ENCODE measurements at places on chromosomes 6 and 20.

GRCh38 chr20:52031563-52032303 lies 159.8 kb downstream of the ZFP64 start:
- DNase-seq: no peak

GRCh38 chr6:161266513-161267230 lies 7.2 kb downstream of the AGPAT4 start:
- DNase-seq: no peak

GRCh38 chr6:158853072-158853879 lies 34.1 kb upstream of the EZR start:
- no peak for DNase-seq

DNA sequence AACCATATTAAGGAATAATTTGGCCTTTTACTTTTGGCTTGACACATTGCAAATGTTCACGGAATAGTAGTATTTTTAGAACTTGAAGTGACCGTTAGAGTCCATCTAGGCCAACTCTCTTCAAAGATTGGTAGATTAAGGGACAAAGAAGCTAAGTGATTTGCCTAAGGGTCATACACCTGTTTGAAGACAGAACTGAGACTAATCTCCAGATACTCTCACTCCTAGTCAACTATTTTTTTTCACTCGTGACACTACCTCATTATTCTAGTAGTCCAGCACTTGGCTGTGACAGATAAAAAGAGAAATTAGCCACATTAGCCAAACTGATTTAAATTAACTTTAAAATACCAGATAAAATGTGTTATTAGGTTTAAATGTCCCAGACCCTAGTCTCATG lies 10.6 kb downstream of the ACSS2 start:
- no peak for DNase-seq

GRCh38 chr6:158031381-158032353 lies 50.0 kb downstream of the SYNJ2 start:
- DNase-seq: no peak

- no peak for DNase-seq
These were observed 126.9 kb upstream of the BMP5 start for GRCh38 chr6:56002336-56002735.

DNA sequence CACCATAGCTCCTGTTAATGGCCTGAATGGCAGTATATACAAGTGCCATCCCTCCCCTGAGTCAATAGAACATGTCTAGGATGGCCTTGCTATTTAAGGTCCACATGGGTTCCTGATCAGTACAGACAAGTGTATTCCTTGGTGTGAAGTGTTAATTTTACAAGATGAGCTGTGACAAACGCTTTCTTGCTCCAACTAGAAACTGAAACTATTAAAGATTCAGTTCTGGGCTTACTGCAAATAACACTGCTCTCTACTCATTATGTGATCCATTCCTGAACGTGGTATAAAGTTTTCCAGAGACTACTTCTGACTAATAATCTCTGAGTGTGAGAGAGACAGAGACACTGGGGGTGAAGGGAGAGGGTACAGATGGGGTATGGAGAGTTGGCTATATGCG lies 198.0 kb upstream of the FBXL4 start:
- DNase-seq: no peak

- DNase-seq: no peak
These were observed 1.2 kb downstream of the AKAP12 start for GRCh38 chr6:151240791-151241642.

DNA sequence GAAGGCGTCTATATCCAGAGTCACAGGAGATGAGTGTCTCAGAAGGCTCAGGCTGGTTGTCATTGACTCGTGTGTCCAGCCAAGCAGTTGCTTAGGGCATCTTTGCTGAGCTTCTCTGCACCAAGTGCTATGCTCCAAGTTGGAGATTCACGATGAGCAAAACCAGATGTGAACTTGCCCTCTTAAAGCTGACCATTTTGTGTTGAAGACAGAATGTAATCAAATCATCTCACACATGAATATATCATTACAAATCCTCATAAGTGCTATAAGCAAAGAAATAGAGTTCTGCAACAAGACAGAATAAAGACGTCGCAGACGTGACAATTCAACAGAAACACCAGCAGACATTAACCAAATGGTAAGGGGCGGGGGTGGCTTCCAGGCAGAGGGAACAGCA lies 103.9 kb downstream of the ALDH8A1 start:
- no peak for DNase-seq

DNA sequence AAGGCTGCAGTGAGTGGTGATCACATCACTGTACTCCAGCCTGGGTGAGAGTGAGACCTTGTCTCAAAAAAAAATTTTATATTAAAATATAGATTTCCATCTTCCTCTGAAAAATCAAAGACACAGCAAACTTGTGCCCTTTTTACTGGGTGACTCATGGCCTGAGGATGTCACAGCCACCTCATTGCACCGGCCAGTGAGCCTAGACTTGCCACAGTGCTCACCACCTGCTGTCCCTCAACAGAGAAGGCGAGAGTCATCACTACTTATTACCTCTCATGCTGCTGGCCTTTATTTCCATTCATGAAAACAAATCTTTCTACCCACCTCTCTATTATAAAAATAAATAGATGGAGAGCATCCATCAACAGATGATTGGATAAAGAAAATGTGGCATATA lies 295.8 kb downstream of the PREX1 start:
- no peak for DNase-seq

DNA sequence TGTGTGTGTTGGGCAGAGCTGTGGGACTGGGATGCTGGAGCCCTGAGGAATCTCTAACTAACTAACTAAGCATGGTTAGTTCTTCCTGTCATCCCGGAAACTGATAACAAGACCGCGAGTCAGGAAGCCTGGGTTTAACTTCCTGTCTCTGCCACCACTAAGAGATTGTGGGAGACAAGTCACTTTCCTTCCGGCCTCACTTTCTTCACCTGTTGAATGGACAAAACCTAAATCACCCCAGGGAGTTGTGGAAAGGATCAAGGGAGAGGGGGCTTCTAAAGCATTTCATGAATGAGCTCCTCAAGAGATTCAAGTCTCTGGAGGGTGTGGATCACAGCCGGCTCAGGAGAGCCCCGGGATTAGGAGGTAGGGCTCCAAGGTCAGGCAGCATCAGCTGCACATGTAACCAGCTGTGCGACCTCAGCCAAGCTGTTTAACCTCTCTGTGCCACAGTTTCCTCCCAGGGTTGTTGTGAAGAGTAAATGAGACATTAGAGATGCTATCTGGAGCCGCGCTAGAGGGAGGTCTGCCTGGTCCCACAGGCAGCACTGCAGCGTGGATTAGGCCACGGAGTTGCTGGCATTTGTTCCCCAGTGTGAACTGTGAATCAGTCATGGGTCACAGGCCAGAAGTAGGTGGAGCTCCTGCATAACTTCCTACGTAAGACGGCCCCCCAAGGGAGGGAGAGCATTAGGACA lies 105.1 kb downstream of the TOX2 start:
- DNase-seq: no peak

- no peak for DNase-seq
These were observed 84.6 kb upstream of the SGK1 start for GRCh38 chr6:134402372-134402984.

- DNase-seq: no peak
These were observed 238.3 kb downstream of the HACE1 start for GRCh38 chr6:104621396-104621795.

DNA sequence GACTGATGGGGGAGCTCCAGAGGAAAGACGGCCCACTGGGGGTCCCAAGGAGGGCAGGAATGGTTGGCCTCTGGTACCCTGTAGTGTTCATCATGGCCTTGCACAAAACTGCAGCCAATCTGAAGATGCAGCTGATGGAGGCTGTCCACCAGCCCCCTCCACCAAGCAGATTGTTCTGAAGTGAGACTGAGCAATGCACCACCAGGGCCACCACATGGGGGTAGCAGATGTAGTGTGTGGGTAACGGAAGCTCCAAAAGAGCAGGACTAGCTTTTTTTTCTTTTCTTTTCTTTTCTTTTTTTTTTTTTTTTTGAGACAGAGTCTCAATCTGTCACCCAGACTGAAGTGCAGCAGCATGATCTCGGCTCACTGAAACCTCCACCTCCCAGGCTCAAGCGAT lies 181.0 kb upstream of the MYLIP start:
- DNase-seq: no peak

GRCh38 chr6:142950291-142950690 lies 5.3 kb upstream of the HIVEP2 start:
- no peak for DNase-seq

- no peak for DNase-seq
These were observed 6.4 kb upstream of the ABHD16B start for GRCh38 chr20:63854766-63855362.

DNA sequence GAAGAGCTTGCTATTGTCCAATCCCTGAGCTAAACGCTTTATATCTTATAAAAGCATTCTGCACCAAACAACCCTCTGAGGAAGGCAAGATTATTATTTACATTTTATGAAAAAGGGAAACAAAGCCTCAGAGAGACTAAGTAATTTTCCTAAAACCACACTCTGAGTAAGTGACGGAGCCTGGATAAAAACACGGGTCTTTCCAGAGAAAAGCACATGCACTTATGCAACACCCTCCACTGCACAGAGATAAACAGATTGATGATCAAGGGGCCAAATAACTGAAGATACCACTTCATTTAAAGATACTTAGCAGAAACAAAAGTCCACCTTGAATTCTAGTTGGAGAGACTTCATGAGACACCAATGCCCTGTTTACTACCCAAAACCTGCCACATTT lies 214.7 kb upstream of the PDE10A start:
- DNase-seq: no peak

DNA sequence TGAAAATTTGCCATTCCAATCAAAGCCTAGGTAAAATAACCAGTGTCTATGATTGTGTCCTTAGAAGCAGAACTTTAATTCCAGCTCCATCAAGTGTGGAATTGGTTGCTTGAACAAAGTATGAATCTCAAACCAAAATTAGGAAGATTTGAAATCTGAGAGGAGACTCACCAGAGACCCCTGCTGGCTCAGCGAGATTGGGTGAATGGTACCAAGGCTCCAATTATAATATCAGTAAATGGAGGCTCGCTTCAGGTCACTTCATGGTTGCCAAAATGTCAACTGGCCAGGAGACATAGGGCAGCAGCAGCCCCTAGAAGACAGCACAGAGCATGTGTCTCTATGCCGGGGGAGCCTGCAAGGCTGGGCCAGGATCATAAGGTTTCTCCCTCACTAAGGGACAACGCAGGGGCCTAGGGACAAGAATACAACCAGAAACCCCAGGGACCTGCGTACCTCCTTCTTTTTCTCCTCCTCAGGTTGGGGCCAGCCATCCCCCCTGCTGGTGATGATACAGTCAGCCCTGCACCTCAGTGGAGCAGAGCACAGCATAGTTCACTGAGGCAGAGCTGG lies 14.0 kb downstream of the RBL1 start:
- no peak for DNase-seq

DNA sequence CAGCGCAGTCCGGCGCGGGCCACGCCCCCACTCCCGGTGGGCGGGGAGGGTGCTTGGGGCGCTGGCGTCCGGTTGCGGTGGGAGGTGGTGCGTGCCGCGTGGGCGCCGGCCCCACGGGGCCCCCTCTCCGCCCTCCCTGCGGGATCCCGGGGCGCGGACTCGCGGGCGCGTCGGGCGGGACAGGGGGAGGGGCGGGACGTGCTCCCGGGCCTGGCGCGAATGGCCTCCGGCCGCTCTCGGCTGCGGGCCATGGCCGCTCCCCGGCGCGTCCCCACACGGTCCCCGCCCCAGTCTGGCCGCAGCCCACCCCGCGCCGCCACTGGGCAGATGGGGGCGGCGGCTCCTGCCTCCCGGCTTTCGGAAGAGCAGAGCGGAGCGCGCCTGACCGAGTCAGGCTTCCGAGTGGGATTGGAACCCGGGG lies 771 bp upstream of the PPP1R3G start:
- DNase-seq: peak; percentile 58

DNA sequence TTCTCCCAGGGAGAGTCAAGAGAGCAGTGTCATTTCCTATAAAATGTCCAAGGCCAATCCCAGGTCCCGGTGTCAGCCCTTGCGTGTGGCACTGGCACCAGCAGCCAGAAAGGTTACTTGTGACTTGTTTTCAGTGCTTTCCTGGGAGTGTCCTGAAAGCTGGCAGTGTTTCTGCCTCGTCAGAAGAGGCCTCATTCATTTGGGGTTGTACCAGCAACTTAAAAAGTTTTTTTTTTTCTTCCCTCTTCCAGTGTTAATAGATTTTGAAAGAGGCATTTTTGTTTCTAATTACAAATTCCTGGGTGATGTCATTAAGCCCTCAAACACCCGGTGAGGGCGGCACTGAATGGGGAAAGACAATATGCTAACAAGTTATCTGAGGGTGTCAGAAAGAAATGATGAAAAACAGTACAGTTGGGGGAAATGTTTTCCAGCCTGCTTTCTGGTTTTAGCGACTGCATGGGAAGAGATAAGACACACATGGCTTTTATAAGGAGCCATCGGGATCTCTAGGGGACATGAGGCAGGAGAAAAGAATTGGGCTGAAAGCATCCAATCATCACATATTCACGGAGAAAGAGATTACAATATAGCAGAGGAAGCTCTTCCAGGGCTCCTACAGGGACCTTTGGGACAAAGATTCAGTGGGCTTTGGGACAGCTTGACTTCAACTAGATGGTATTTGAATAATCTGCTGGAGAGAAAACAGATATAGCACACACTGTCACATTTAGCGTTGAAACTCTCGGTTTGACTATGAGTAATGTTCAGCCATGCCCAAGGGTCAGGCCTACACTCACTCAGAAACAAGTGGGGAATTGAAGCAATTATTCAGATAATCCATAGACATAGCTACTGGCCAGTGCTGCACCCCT lies 153.0 kb downstream of the BCAS1 start:
- DNase-seq: no peak

GRCh38 chr6:155330133-155330734 lies 15.9 kb upstream of the TFB1M start:
- no peak for DNase-seq

GRCh38 chr6:26576929-26577719 lies 19.6 kb upstream of the ABT1 start:
- no peak for DNase-seq

- no peak for DNase-seq
These were observed 158.5 kb upstream of the AFDN start for GRCh38 chr6:167668019-167668753.

DNA sequence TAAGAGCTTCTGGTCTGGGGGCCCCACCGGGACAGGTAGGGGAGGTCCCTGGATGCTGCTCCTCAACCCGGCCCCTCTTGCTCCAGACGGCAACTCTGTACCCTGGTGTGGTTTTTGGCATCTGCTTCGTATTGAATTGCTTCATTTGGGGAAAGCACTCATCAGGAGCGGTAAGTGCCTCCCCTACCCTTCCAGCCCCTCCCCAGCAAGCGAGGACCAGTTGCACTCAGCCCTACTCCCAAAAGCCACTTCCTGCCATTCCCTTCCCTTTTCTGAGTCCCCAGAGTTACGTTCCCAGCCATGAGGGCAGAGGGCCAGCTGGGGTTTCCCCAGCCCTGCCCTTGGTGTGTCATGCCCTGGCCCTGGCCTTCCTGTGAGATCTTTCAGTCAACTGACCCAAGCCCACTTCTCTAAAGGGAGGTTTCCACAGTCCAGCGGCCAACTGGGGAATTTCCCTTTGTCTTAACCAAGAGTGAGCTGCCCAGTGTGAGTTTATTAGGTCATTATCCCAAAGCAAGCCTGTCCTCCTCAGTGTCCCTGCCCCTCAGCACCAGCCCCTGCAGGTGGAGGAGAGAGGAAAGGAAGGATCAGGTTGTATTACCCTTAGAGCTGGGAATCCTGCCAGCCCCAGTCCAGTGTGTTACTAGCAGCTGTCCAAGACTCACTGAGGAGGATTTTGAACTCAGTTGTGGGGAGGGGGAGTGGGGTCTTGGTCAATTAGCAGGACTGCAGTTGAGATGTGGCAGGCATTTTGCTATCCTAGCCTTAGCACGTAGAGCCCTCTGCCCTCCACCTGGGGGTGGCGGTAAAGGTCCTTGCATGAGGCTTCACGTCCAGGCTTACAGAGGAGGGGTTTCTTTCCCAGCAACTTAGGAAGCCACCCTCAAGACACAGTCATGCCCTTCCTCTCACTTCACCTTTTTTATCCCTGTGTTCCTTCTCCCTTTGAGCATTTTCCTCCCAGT lies 45.8 kb downstream of the TM9SF4 start:
- DNase-seq: no peak
